NCI-H446 treated with DMSO at 0.1 percent for 48 hours (cell line): ENCODE measurements at places on chromosomes 6 and 20.

- no peak for DNase-seq
These were observed 26.4 kb downstream of the MRS2 start for GRCh38 chr6:24429146-24429545.

- DNase-seq = no peak
These were observed 38.6 kb upstream of the SENP6 start for GRCh38 chr6:75563032-75563431.

DNA sequence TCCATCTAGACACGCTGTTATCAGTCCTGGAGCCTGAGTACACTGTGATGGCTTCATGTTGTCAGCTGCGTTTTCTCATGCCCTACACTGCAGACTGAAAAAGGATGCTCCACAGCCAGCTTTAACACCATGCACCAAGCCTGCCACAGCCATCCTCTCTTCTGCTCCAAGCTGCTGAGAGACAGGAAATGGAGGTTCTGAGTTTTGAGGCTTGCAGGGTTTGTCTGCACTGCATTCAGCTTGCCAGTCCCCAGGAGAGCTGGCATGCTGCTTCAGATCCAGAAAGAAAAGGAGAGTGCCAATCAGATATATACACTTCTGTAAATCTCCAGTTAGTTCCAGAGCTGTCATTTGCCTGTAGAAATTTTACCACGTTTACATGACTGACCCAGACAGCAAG is 550.7 kb upstream of the FLRT3 start:
- peak; percentile 54 for DNase-seq

GRCh38 chr20:57805747-57806146 is 95.9 kb upstream of the PMEPA1 start:
- no peak for DNase-seq

DNA sequence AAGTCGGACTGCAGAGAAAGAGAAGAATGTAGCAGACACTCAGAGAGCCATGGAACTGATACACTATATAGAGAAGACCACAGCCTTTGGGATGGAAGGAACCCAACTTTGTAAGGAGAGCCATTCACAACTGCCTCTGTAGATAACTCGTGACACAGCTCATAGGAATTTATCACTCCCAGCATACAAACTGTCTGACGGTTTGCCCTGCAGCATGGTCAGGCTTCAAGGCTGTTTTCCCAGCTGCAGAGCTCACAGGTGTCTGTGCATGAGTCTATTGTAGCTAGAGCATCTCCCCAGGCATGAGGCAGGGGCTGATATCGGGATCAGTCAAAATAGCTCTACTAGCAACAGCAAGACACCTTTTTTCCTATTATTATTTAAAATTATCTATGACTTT is 130.5 kb upstream of the DTNBP1 start:
- no peak for DNase-seq

DNA sequence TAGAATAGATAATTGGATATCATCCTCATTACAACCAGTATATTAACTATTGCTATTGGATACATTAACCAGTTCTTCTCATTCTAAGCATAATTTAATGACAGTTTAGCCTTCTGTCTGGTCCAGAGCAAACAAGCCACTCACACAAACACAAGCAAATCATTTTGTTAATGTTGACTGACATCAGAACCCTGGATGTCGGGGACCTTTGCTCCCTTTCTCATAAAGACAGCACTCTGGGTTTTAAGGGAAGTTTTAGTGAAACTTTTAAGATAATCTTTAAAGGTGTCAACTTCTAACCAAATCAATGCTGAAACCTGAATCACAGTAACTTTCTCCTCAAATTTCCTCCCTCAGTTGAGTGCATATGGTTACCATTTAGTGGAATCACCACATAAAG is 113.9 kb downstream of the PTPRK start:
- no peak for DNase-seq

DNA sequence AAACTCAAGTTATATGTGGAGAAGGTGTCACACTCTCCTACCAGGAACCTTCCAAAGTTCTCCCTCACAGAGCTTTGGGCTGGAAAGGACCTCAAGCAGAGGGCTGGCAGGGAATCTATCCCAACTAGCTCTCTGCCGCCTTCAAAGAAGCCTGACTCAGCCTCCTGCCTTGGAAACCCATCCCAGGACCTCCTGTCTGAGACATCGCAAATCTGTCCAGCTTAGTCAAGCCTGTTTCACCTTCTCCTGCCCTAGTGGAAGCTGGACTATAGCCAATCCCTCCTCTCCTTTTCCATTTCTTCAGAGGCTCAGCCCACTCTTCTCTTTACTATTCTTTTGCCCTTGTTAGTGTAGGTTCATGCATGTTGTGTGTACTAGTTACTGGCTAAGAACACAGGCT is 48.2 kb upstream of the FOXP4 start:
- DNase-seq = no peak

- DNase-seq = no peak
These were observed 116.1 kb upstream of the CCN2 start for GRCh38 chr6:132067286-132067685.

- DNase-seq = no peak
These were observed 8.1 kb upstream of the APCDD1L start for GRCh38 chr20:58523072-58523970.

DNA sequence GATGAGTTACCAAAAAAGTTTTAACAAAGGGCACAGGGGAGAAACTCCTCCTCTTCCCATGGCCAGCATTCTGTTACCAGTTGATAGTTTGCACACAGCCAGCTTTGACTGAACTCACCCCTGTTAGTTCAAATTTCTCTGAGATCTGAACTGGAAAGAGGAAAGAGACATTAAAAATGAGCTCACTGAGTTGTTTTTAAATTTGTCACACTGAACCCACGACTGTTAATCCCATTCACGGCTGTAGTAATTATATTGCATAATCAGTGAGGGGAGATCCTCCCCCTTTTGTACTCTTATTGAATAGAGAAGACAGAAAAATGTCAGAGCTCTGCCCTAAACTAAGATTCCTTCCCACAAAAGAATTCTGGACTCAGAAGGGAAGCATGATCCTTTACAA is 17.5 kb upstream of the DSP start:
- no peak for DNase-seq

DNA sequence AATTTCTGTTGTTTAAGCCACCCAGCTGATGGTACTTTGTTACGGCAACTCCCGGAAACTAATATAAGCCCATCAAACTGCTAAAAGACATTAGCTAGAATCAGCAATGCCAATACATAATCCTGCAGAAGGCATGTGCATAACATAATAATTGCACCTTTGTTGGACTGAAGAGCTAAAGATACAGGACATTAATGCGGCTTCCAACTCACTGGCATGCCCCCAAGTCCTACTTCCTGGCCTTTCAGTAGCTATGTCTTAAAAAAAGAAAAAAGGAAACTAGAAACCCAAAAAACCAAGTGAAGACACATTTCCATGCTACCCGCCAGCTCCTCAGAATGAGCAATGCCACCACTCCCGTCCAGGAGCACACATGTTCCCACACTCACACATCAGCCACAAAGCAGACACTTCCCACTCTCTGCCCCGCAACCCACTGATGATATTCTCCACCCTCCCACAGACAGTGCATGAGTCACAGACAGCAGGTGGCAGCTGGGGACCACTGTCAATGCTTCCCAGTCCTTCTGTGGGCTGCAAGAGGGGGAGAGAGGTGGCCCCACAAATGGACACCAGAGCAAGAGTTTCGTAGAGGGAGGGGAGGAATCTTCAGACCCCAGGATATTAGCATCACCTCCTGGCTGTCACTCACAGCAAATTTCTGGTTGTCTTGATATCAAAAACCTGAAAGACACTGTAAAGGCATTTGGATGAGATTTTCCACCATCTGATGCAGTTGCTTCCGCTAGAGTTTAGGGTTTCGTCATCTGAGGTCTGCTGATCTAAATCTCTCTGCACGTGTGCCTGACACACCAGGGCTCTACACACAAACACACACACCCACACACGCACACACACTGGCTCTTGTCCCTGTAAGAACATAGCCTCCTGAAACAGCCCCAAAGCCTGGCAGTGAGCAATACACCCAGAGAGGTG is 32.8 kb downstream of the GFOD1 start:
- no peak for DNase-seq
